Kidney (tissue), 22 donors: ENCODE measurements at places on chromosomes 7 and 10.

DNA sequence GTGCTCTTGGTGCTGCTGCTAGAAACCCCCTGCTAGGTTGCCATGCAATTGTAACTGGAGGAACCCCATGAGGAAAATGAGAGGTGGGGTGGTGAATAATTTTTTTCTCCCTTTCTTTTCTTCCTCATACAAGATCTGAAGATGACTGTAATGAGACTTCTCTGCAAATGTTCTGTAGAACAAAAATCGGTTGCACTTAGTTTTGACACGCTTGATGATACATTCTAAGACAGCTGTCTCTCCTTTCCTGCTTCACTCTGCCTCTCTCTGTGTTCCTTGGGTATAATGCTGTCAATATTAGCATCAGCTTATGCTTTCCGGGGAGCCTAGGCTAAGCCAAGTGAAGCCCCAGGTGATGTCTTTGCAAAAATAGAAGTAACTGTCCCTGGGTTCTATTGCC lies 721.5 kb downstream of the POM121L12 start:
- no peak for DNase-seq

- no peak for DNase-seq
Measured at GRCh38 chr7:16504019-16504418, 22.6 kb upstream of the LRRC72 start.

DNA sequence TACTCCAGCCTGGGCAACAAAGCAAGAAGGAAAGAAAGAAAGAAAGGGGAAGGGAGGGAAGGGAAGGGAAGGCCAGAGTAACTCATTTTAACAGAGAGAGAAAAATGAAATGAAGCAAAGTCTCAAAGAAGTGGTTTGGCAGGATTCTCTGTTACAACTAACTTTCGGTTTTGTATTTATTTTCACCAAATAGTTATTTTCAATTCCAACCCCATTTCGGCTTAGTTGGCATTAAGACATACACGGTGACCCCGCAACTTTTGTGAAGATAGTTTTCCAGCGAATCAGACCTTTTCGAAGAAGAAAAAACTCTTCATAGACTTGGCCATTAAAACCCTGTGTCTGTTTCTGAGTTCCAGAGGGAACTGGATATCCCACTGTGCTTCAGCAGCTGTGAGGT lies 45.2 kb upstream of the LYZL2 start:
- no peak for DNase-seq

- no peak for DNase-seq
Measured at GRCh38 chr10:88792661-88793060, 9.9 kb upstream of the LIPM start.

DNA sequence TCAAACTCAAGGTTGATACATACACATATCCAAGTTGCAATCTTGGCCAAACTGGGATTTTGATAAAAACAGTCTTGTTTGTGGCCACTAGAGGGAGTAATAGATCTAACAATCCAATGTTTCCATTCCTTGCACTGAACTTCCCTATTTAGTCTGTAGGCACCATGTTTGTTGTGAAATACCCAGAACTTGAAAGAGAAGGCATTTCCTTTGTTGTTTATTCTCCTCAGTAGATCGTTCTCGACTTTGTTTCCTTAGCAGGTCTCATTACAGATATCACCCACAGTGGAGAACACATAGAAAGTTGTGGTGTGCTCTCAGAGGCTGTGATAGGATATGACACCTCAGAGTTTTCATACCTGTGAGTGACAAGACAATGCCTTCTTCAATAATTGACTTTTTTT lies 70.3 kb upstream of the MXI1 start:
- DNase-seq: no peak
